CD4-positive, alpha-beta T cell (primary cell): ENCODE measurements at places on chromosomes 12 and 14.
A peak's percentile ranks its signal among the peaks of the same experiment; 100 is the strongest.

- peak; percentile 53 for DNase-seq
These were observed 890 bp upstream of the KIF26A start for GRCh38 chr14:104137297-104138097.

GRCh38 chr14:49946320-49947141 is 53.6 kb downstream of the ARF6 start:
- peak; percentile 42 for DNase-seq

DNA sequence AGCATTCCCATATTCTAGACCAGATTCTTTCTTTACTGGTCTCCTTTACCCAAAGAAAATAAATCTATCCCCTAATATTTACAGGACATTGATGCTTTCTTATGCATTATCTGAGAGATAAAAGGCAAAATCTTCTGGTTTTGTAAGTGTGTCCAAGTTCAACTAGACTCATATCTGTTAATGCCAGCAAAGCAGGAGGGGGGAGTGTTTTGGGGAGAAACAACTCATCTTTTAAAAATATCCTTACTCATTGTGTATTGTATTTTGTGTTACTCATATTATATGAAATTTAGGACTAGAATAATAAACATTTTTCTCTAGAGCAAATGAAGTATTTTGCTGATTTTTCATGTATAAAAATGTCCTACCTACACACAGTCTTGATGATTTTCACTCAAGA is 54.8 kb downstream of the SAMD4A start:
- no peak for DNase-seq

GRCh38 chr12:57124261-57124877 is 3.9 kb upstream of the LRP1 start:
- peak; percentile 75 for DNase-seq

- DNase-seq = no peak
These were observed 104.7 kb upstream of the SLCO1B1 start for GRCh38 chr12:21026302-21026701.

DNA sequence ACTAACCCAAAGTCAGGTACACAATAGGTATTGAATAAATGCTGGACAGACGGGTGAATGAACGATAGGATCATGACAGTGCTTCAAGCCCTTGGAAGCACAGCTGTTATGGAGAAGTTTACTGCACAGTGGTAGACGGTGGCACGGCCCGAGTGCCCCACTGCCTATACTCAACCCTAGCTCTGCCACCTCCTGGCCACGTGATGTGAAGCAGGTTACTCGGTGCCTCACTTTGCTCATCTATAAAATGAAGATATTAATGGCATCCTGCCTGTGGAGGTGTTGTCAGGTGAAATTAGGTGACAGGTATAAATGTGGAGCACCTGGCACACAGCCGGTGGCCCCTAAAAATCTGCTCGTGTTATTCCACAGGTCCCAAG is 5.8 kb downstream of the ASB2 start:
- DNase-seq = peak; percentile 85

DNA sequence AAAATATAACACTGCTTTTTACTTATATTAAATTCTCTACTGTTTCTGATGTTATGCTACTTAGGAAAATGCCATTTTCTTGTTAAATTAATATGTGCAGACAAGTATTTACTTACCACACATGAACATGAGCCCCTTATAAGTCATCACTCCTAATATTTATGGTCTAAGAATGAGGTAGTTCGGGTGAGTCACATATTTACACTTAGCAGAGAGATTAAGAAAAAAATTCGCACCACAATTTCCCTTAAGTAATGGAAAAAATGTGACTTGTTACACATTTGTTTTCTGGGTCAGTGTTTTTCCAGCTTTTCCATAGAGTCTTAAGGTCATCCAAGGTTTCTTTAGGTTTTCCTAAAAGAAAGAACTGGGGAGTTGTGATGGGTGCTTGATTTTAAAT is 68.3 kb downstream of the RERG start:
- DNase-seq = no peak

DNA sequence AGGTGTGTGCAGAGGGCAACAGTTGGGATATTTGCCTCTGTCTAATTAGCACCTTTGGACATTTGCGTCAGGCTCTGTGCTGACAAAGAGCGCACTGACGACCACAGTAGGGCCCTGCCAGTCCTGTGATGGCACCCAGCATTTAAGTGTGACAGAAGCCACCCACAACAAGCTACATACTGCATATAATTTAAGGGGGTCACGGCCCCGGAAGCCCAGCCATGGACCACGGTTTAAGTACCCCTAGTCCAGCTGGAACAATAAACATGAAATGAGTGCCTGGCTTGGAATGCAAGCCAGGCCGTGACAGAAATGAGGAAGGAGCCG is 16.8 kb upstream of the DYNC1H1 start:
- DNase-seq = peak; percentile 70

GRCh38 chr14:87161502-87161901 is 831.5 kb downstream of the GALC start:
- no peak for DNase-seq

DNA sequence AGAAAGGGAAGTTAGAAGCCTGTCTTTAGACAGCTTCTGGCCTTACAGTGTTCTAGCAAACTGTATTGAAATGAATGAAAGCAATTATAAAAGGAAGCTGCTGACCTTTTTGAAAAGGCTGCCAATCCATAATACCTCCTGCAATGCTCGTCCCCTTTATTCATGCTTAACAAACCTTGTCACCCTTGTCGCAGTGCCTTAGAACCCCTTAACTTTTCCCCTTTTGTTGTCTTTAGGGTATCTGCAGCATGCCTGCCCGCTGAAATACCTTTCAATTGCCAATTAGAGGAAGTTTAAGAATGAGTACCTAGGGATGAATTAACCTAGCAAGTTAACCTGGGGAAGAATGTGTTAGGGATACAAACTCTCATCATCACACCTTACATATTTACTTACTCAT is 731.2 kb downstream of the RERGL start:
- DNase-seq = no peak

GRCh38 chr14:81446279-81447007 is 46.3 kb upstream of the STON2 start:
- DNase-seq = no peak

- no peak for DNase-seq
These were observed 71.7 kb downstream of the FLRT2 start for GRCh38 chr14:85601690-85602089.

- no peak for DNase-seq
These were observed 172.1 kb upstream of the PLEKHG7 start for GRCh38 chr12:92530706-92531105.

- no peak for DNase-seq
These were observed 6.0 kb downstream of the KRT79 start for GRCh38 chr12:52828156-52828555.

DNA sequence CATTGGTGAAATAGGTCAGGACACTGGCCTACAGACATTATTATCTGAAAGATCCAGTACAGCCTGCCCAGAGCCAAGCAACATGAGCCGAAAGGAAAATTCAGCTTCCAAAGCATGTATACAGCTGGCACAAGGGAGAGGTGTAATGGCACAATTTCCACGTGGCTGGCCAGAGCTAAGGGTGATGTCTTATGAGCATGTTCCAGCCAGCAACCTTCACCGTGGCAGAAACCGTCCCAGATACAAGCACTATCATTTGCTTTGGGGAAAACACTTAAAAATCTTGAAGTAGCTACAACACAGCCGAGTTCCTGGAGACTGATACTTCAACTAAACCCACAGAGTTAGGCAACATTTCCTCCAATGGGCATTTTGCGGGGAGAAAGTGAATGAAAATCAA is 44.5 kb downstream of the CORO1C start:
- DNase-seq = no peak

DNA sequence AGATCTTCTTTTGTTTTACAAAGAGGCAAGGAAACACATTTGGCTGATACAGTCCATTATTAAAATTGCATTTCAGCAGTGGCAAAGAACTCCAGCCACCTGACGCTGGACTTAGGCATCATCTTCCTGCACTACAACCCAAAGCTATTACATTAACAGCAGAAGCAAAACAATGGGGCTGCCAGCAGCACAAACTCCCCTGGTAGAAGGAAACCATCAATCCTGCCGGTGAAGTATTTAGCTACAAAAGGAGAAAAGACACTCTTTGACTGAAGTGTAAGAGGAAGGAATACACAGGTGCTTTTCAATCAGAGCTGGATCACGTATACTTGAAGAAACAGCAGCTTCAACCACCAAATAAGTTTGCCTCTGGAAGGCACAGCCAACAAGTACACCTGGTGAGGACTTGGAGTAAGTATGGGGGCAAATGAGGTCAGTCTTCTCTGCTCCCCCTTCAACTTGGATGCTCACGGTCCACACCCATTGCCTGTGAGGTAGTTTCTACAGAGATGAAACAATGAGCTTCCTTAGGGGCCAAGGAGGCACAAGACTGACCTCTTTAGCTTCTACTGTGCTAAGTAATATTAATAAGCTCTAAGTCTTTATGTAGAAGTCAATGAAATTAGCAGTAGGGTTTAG is 125.9 kb upstream of the FOXN3 start:
- DNase-seq = no peak

GRCh38 chr12:95594136-95594535 is 42.9 kb upstream of the USP44 start:
- DNase-seq = no peak

- DNase-seq = no peak
These were observed 584.8 kb downstream of the ETNK1 start for GRCh38 chr12:23209793-23210192.

- DNase-seq = no peak
These were observed 39.1 kb downstream of the SPATA7 start for GRCh38 chr14:88424573-88424972.

DNA sequence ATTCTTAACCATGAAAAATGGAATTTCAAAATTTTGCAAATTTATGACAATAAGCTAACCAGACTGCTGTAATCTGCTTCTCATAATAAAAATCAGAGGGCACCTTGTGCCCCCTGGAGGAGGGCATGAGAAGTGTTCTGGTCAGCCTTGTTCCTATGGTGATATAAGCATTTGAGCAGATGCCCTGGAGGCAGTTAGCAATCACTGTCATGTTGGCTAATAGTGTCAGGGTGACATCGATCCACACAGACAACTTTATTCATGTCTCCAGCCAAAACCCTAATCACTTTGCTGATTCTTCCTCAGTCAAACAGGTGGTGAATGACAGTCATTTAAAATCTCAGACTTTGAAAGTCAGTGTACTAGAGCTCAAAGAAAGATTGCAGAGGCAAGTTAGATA is 943.0 kb downstream of the GALC start:
- no peak for DNase-seq

GRCh38 chr14:37650356-37651037 is 55.1 kb downstream of the TTC6 start:
- no peak for DNase-seq

GRCh38 chr12:49092086-49092815 is 2.4 kb downstream of the DHH start:
- DNase-seq = peak; percentile 49

DNA sequence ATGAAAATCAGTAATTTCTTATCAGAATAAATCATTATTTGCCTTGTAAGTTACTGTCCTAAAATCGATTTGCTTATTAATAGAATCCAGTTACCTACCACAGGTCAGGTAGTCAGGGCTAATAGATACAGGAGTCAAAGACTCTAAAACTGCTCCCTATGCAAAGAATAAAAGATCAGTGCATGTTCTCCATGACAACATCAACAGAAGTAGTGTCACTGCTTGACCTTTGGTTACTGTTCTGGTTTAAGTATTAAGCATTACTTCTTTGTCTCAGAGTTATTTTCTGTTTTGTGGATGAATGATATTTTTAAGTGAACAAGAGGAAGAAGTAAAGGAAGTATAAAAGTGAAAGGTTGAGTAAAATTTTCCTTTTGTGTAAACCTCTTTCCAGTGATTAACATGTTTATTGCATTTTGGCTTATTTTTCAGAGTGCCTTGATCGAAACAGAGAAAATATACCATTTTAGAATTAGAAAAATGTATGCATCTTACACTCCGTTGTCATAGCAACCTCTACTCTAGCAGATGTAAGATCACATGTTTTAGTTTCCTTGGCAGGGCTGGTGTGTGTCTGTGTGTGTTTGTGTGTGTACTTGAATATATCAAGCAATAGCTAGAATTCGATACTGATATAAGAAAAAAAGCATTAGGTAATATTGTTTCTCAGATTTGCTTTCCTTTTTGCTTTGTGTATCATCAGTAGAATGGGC is 44.7 kb downstream of the ABCD2 start:
- DNase-seq = no peak

GRCh38 chr12:109497675-109498074 is 20.2 kb downstream of the UBE3B start:
- DNase-seq = no peak

DNA sequence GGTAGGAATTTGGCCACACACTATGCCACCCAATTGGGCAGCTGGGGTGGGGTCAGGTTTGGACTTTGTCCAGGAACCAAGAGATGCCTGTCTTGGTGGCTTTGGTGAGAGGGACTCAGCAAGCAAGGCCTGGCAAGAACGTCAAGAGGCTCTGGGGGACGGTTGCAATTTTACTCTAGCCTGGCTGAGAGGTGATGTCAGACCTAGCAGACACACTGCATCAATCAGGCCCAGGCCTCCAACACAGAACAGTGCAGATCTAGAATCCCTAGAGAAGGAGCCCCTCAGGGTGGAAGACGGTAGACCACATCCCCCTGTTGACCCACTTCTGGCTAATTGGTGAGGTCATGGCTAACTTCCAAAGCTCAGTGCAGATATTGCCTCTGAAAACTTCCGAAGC is 1.6 kb upstream of the UNC119B start:
- no peak for DNase-seq

- DNase-seq = no peak
These were observed 41.1 kb downstream of the CYP46A1 start for GRCh38 chr14:99724939-99725773.

DNA sequence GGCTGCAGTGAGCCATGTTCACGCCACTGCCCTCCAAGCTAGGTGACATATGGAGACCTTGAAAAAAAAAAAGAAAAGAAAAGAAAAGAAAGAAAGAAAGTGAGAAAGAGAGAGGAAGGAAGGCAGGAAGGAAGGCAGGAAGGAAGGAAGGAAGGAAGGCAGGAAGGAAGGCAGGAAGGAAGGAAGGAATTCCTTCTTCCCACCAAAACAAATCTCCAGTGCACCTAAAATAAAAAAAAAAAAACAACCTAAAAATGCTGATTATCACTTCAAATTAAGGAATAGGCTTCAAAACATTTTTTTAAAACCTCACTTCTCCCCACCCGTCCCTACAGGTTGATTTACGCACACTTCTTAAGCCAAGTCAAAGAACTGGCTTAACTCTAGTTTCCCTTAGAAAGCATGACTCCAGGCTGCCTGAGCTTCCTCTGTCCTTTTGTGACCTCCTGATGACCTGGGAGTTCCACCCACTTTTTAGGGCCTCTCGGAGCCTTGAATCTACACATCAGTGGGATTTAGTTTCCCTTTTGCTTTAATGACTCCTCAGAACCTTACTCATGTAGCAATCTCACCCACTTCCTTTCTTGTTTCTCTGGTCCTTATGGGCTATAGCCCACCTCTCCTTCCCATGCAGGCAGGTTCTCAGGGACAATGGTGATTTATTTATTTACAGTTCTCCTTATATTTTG is 18.6 kb downstream of the DUSP6 start:
- DNase-seq = peak; percentile 47
